Cortex of kidney (tissue), 1 donor: ENCODE measurements at places on chromosomes 11 and 22.

DNA sequence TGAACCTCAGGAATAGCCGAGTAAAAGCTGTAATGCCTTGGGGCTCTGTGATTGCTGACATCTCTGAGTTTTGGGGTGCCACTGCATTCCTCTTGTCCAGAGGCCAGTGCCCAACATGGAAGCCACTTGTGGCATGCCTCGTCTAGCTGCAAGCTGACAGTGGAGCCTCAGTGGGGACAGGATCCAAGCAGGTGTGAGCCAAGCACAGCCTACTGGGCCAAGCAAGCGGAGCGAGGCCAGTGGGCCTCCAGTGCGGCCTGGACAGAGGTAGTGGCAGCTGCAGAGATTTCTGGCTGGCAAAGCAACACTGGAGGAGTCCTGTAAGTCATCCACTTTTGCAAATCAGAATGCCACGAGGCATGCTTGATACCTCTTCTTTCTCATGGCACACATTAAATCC lies 1038.2 kb upstream of the CNTN5 start:
- DNase-seq, result no peak

- no peak for DNase-seq
Measured at GRCh38 chr22:47571616-47572015, 809.2 kb downstream of the TBC1D22A start.

- no peak for DNase-seq
Measured at GRCh38 chr11:129803533-129803932, 12.1 kb upstream of the TMEM45B start.

GRCh38 chr11:70018816-70019215 lies 59.3 kb upstream of the ANO1 start:
- no peak for DNase-seq

DNA sequence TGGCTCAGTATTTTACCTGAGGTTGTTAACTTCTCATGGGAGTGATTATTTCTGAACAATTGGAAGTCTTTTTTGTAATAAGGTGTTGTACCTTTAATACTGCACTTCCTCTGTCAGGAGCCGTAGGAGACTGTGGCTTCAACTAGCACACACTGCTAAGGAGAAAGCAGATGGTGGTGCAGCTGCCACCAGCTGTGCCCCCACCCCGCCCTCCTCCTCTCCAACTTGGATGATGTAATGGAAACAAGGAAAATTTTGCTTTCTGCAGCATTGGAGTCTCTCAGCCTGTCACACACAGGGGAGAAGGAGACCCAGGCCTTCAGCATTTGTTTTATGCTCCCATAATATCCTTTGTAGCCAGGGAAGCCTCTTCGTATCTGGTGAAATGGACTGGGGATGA lies 91.2 kb downstream of the TEAD1 start:
- no peak for DNase-seq

DNA sequence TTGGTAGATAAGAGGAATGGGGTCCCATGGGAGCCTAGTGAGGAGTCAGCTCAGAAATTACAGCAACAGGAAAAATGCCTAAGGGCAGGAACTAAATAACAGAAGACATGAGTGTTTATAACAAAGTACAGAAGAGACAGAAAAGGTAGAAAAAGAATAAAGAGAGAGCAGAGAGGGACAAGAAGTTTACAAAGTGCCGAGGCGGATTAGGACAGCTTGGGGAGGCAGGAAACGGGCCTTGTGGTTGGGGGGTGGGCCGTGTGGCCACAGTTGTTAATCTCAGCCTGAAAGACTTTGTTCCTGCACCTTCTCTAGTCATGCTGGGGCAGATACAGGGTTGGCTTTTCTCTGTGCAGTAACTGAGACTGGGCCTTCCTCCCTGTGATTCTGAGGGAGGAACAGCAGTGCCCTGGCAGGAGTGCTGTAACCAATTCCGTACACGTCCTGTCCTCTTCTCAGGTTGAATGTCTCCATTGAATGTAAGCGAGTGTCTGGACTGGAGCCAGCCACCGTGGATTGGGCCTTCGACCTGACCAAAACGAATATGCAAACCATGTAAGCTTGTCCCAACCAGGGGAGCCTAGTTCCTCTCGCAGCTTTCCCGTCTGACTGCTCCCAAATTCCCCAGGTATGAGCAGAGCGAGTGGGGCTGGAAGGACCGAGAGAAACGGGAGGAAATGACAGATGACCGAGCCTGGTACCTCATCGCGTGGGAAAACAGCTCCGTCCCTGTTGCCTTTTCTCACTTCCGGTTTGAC lies 13.2 kb downstream of the NAA40 start:
- no peak for DNase-seq

GRCh38 chr11:115699733-115700132 lies 195.5 kb upstream of the CADM1 start:
- no peak for DNase-seq

DNA sequence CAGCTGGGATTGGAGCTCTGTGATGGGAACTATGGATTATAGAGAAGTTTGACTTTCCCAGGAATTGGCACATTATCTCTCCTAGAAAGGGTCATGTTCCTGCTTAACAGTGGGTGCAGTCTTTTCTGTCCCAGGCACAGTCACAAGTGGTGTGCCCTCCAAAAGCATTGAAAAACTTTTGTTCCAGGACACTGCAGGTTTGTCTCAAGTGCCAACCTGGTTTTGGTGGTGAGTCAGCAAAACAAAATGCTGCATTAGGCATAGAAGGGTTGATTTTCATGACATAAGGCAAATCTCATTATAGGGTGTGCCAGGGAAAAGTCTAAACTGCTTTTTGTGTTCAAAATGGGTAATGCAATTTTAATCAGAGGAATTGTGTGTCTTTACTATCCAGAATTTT lies 4.9 kb downstream of the HTATIP2 start:
- DNase-seq, result no peak

DNA sequence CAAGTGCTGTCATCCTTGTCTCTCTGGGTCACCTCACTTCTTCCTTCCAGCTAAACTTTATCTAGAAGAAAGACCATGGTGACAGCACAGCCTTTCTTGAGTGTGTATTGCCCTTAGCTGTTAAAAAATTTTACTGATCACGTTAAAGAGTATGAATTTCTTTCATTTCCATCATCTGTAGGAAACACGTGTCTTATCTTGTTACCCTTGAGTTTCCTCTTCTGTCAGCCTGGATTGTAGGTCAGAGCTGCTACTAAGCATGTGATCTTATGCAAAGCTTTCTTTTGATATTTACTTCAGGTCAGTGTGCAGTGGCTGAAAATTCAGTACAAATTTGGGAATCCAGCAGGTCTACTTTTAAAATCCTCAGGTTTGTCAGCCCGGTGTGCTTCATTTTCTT lies 512.2 kb upstream of the ARHGAP42 start:
- DNase-seq, result no peak

DNA sequence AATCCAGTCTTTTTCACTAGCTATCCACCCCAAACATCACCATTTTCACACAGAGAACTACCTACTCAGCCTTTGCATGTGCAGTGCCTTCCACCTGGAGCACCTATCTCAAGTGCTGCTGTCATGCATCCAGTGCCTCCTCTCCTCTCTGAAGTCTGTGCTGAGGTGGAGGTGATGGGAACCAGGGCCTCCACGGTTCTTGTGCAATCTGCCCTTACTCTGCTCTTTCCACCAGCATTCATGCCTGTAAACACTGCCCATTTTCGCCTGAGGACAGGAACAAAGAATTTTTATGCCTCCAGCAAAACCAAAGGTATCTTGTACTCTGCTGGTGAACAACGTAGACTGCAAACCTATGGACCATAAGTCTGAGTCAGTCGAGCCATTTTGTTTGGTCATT lies 27.0 kb downstream of the PITPNB start:
- no peak for DNase-seq

GRCh38 chr11:74784234-74784633 lies 35.6 kb downstream of the RNF169 start:
- no peak for DNase-seq

DNA sequence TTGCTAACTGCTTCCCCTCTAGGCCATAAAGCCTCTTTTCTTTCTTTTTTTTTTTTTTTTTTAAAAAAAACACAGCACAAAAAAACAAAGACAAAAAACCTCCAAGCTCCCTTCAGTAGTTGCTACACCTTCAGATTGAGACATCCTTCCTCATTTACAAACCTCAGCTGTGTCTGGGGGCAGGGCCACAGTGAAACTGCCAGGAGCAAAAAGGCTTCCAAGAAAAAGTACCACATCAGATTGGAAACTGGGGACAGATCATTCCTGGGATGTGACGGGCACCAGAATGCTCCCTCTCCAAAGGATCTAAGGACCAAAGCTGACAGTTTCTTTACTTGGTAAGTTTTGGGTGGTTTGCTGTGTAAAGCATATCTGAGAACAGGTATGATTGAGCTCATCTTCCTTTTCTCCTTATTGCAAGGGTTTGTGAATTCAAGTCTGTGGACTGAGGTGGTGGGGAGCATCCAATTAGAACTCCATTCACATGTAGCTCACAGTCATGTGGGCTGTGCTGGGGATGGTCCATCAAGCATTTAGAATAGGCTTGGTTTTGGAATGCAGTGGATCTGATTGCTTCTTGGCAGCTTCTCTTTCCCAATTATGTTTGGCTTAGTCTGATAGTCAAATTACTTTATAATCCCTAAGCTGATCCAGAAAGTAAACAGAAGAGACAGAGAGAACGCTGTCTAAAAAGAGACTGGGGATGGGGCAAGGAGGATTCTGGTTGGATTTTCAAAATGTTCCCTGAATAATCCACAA lies 705 bp downstream of the BBOX1 start:
- no peak for DNase-seq

- no peak for DNase-seq
Measured at GRCh38 chr11:44742508-44743246, 15.9 kb downstream of the TSPAN18 start.

DNA sequence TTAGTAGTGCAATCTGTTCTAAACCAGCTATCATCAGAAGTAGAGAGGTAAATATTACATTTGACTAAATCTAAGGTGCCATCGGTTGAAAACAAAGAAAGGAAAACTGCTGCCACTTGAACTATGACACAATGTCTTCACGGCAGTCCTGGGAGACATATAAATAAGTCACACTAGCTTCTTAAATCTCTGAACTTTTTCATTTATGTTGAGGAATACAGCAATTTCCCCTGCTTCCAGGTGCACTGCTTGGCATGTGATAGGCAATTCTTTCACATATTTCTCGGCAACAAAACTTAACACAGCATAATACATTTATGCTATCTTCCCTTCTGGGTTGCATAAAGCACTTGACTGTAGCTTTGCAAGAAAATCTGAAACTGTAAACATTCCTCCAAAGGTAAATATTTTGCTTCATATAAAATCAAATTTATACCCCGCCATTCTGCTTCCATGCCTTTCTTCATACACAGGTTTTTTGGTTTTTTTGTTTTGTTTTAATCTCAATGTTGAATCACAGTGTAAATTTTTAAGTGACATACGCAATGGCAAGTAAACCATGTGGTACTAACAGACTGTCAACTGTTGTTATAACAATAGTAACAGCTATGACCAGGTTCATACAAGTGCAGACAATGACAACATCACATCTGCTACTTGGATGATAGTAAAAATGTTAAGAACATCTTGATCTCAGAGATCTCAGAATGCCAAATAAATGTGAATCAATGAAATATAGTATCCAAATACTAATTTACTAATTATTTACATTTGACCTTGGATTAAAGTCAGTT lies 18.2 kb downstream of the USP28 start:
- DNase-seq, result no peak

GRCh38 chr11:20790622-20791021 lies 121.2 kb downstream of the NELL1 start:
- DNase-seq, result no peak

DNA sequence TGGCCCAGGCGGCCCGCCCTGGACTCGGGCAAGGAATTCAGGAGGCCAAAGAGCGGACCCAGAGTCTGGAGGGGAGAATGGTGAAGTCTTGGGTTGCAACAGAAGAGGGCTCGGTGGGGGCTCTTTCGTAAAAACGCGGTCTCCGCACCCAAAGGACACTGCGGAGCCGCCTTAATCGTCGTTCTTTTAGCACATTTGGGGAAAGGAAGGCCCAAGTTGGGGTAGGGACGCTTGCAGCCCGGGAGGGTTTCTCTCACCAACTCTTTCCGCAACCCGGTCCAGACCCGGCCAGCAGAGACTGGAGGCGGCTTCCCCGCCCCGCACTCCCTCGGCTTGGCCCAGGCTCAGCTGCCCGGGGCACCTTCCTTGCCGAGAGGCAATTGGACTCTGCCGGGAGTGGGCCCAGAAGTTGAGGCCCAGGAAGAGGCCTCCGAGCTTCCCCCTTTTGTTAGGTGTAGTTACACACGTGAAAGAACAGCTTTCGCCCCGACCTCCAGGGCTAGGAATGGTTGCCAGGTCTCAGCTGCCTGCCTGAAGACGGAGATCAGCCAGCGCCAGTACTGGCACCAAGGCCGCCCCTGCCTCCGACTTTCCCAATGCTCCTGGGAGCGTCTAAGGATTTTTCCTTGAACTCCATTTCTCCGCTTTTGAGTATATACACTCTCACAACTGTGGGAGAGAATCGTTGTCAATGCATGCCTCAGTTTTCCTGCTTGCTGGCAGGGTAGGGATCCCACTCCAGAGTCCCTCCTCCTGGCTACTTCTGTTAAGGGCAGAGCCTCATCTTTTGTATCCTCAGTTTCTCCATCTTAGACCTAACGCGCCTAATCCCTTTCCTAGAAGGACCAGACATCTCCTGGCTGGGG lies 3.7 kb downstream of the ALX4 start:
- no peak for DNase-seq

DNA sequence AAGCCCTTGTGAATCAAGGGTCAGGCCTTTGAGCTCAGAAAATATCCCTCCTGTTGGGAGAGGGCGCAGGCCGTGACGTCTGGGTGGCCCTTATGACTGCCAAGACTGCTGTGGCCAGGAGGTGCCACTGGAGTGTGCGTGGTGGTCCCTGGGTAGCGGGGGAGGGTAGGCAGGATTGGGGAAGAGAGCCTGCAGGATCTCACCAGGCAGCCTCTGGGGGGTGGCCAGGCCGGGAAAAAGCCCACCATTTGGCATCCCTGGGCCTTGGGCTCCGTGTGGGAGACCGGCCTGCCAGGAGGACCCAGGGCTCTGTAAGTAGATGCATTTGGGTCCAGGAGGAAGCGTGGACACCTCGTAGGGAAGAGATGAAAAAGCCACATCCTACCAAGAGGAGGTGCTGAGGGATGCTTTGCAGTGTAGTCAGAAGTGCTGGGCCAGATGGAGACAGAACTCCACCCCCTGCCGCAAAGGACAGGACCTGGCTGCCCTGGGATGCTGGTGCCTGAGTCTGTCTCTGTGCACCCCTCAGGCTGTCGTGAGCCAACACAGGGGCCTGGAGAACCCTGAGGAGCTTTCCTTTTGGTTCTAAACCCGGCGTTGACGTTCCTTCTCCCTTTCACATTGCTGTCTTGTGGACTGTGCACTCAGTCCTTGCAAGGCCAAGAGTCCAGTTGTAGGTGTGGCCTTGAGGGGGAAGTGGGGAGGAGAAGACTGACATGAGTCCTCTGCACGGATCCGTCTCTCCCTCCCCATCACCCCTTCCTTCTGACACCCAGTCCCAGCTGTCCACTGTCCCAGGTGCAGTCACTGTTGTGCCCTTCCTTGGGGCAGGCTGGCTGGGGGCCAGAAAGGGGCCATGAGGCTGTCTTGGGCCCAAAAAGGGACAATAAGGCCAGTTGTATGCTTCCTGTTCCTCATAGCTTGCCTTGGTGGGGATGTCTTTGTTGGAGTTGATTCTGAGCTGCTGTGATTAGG lies 12.7 kb upstream of the MIEF1 start:
- DNase-seq, result no peak
